ENCODE measurements at places on chromosomes 11 and 22.
A peak's percentile ranks its signal among the peaks of the same experiment; 100 is the strongest.

- no peak for DNase-seq
Measured at GRCh38 chr11:101723371-101723770, 139.6 kb upstream of the TRPC6 start.

GRCh38 chr11:110301032-110301431 is 4.6 kb upstream of the RDX start:
- no peak for DNase-seq

DNA sequence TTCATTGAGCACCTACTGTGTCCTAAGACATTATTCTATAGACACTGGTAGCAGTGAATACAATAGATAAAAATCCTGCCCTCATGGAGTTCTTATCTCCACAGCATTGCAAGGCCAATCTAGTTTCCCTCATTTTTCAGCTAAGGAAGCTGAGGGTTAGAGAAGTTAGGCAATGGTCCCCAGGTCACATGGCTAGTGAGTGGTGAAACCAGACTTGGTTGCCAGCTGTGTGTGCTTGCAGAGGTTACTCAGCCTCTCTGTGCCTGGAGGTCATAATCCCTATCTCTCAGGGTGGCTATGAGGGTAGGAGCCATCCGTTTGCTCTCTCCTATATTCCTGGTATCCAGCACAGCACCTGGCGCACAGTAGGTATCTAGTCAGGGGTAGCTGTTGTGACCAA is 147.7 kb upstream of the SEZ6L start:
- no peak for DNase-seq

GRCh38 chr22:49062155-49062801 is 765.4 kb downstream of the BRD1 start:
- no peak for DNase-seq

GRCh38 chr11:84981301-84981700 is 645.8 kb downstream of the DLG2 start:
- no peak for DNase-seq

GRCh38 chr11:120056301-120057027 is 81.4 kb downstream of the TRIM29 start:
- DNase-seq: no peak

- DNase-seq: no peak
Measured at GRCh38 chr22:20456722-20457076, 19.1 kb upstream of the SCARF2 start.

GRCh38 chr11:102464859-102465500 is 12.4 kb upstream of the TMEM123 start:
- DNase-seq: no peak

GRCh38 chr22:31130873-31131272 is 8.1 kb downstream of the INPP5J start:
- no peak for DNase-seq

DNA sequence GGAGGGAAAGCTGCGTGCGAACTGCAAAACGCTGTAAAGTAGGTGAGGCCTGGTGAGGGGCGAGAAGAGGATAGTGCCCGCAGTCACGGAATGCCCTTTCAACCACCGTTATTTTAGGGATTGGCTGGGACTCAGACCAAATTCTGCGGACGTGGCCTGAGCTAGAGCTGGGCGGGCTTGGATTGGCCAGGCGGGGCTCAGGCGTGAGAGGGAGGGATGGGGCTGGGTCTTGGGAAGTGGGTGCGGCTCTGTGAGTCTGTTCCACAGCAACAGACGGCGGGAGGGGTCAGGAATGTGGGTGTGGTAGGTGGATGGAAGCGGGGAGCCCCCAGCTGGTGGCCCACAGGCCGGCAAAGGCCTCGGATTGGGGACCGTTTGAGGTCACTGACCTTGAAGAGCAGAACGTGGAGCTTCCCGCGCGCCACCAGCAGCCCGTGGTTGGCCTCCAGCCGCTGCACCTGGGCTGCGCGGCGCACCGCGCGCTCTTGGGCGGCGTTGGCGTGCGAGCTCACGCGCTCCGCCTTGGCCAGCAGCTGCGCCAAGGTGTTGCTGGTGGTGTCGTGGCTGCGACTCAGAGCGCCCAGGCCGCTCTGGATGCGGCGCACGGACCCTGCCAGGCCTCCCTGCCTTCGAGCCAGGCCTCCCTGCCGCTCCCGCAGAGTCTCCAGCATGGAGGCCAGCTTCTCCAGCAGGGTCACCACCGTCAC is 444 bp downstream of the CAVIN3 start:
- peak; percentile 97 for DNase-seq

DNA sequence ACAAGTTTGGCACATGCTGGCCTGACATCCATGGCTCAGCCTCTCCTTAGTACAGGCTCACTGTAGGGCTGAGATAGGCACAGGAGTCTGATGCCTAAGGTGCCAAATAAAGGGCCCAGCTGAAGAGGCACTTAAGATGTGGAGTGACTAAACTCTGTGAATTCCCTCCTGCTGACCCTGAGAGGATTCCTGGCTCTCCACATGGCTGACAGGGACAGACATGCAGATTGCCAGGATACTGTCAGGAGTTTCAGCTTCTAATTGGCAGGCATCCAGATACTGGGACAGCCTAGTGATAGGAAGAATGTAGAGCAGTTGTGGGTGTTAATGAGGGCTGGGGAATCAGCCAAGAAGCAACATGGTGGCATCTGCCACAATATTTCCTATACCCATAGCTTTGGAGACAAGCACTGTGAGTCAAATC is 558.7 kb downstream of the INSC start:
- peak; percentile 61 for DNase-seq

- DNase-seq: peak; percentile 20
Measured at GRCh38 chr11:11567936-11568650, 53.7 kb downstream of the GALNT18 start.

- peak; percentile 73 for DNase-seq
Measured at GRCh38 chr11:48047616-48048015, 67.3 kb downstream of the PTPRJ start.

GRCh38 chr22:46673205-46673604 is 53.0 kb downstream of the GRAMD4 start:
- peak; percentile 7 for DNase-seq

GRCh38 chr11:112795911-112796649 is 165.1 kb upstream of the NCAM1 start:
- DNase-seq: no peak

DNA sequence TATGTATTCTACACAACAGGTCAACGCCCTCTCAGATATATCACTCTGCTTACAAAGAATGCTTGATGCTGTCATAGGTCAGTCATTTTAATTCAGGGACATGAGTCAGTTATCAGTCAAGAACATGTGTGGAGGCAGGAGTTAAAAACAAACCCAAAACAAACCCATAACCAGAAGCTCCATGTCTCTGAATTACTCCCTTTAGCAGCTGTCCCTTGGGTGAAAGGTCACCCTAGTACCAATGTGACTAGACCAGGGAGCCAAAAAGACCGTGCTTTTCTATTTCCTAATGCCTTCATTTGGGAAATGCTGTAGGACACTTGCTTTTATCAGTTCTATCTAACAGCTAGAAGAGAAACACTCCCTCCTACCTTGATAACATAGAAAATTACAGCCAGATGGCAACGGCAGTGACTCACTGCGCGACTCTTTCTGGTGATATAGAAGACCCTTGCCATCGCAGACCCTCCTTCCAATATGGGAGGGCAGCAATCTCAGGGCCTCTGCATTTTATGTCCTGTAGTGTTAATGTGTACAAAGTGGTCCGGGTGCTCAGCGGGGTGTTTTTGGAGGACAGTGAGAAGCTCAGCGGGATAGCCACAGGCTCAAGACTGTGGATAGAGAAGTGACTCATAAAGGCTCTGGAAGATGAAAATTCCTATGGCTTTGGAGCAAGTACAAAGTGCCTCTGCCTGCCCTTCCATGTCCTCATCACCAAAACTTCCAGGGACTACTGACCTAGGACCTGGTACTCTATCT is 24.8 kb downstream of the APOL5 start:
- peak; percentile 93 for DNase-seq

GRCh38 chr11:34214961-34215805 is 109.8 kb downstream of the NAT10 start:
- DNase-seq: peak; percentile 49

- DNase-seq: no peak
Measured at GRCh38 chr22:45676024-45676423, 4.4 kb downstream of the ATXN10 start.

GRCh38 chr11:19323502-19323901 is 82.8 kb upstream of the E2F8 start:
- no peak for DNase-seq

- DNase-seq: peak; percentile 54
Measured at GRCh38 chr22:40547729-40548143, 88.8 kb downstream of the MRTFA start.

DNA sequence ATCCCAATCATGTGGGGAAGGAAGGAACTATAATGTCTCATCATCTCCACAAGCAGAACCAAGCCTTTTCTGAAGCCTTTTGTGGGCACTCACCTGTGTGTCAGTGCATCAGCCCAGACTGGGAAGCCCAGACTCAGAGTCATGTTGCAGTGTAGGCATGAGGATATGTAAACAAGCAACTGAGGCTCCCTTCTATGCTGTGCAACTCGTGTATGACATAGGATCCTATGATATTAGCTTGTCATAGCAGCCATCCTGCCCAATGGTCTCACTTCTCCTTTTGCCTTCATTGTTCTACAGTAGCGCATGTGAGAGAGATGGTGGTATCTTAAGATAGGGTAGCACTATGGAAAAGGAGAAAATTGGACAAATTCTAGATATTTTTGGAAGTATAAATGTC is 103.4 kb upstream of the OLFML1 start:
- DNase-seq: no peak

DNA sequence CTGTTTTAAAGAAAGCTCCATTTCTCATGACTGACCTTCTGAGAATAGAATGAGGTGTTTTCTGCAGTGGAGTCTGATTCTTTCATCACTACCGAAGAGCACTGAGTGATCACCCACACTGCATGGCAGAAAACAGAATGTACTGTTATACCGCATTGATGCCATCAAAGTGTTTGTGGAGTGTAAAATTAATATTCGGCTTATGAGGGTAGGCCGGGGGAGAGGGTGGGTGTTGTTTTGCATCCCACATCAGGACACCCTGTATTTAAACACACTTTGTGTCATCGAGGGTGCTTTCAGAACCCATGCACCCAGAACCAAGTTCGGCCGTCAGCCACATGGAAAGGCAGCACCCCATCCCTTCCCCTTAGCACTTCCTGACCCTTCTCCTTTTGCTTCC is 41.3 kb upstream of the ETS1 start:
- no peak for DNase-seq

DNA sequence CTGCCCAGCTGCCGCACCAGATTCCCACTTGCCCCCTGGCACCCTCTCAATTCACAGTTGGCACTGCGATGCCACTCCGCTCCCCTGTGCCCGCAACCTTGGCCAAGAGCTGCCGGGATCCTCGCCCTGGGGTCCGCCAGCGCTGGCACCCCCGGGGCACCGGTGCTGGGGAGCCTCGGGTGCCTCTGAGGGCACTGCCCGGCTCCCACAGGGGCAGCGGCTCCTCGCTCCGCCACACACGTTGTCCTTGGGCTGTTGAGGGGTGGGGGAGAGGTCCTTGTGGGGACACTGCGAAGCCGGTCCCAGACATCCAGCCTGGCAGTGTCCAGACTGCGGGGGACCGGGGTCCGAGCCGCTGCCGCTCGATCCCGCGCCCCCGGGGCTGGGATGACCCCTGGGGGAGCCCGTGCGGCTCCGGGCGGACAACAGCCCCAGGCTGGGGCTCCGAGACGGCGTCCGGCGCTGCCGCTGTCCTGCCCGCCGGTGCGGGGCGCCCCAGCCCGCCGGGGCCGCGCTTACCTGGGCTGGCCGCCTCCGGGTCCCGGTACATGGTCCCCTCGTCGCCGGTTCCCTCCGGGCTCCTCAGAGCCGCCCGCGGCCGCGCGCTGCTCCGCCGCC is 496 bp downstream of the SYT7 start:
- no peak for DNase-seq

- peak; percentile 47 for DNase-seq
Measured at GRCh38 chr11:65918211-65919140, at the start of gene C11orf68. C11orf68 (minus strand) TSS chr11:65919062; CDS start chr11:65919031, 31 bp downstream.

DNA sequence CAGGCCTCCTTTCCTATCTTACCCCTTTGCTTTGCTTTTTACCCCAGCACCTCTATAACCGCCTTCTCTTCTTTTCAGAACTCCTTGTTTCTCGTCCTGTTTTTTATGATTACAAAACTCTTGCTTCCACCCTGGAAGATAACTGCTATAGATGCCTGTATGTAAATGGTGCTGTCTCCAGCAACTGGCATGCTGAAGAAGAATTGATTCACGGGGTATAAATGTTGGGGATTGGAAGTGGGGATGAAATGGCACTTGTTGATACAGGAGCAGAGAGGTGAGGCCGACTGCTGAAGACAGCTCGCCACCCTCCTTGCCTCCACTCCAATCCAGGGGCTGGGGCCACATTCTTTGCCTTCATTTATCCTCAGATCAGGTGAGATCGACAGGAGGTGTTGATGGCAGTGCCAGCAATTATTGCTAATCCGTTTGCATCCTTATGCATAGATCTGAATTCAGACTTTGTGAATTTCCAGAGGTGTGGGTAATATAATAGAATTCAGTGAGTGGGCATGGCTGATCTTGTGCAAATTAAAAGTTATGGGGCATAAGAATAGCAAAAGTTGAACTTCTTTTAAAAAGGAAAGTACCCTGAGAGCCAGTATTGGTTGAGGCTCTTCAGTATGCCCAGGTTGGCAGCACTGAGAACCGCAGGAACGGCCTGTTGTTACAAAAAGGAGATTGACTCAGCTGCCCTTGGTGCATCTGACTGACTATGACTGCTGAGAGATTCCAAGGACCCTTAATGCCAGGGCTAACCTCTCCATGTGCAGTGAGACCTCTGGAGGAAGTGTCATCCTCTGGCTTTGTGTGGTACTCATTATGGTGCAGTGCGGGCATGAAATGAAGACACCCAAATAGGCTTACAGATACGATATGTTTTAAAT is 5.3 kb downstream of the NEAT1 start:
- DNase-seq: peak; percentile 82

GRCh38 chr11:107783121-107783520 is 71.3 kb upstream of the SLN start:
- no peak for DNase-seq

DNA sequence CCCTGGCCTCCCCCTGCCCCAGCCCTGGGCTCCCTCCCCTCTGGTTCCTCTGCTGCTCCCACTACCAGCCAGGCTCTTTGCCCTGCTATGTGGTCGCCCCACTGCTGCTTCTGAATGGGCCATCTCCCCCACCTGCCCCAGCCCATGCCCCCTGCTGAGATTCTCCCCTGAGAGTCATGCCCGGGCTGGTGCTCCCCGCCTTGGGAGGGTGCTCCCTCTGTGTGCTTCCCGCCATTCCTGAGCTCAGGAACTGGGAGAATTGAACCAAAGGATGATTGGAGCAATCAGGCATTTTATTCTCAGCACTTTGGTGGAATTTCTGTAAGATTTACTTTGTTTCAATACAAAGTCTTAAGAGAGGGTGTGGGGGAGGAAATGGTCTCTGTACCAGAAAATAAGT is 6.8 kb downstream of the APOBEC3D start:
- DNase-seq: no peak

DNA sequence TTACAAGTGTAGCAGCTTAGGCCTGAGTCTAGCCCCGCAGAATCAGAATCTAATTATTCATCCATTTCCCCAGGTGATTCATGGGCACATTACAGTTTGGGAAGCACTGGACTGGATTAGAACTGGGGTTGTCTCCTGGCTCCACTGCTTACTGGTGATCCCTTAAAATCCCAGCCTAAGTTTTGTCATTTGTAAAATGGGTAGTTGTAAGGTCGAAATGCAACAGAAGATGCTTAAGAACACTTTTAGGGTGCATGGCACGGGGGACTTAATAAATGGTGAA is 1.3 kb downstream of the STX3 start:
- peak; percentile 28 for DNase-seq
